Left renal pelvis (tissue), 4 donors: ENCODE measurements at places on chromosomes 16 and 17.

GRCh38 chr16:29650771-29651170 lies 12.3 kb upstream of the SPN start:
- DNase-seq = no peak

- DNase-seq = no peak
Observed at GRCh38 chr16:82093666-82094300, 58.7 kb downstream of the HSD17B2 start.

GRCh38 chr16:31200821-31201568 lies 1.6 kb downstream of the PYCARD start:
- DNase-seq = no peak

GRCh38 chr16:46862555-46863447 lies 21.4 kb upstream of the GPT2 start:
- no peak for DNase-seq

DNA sequence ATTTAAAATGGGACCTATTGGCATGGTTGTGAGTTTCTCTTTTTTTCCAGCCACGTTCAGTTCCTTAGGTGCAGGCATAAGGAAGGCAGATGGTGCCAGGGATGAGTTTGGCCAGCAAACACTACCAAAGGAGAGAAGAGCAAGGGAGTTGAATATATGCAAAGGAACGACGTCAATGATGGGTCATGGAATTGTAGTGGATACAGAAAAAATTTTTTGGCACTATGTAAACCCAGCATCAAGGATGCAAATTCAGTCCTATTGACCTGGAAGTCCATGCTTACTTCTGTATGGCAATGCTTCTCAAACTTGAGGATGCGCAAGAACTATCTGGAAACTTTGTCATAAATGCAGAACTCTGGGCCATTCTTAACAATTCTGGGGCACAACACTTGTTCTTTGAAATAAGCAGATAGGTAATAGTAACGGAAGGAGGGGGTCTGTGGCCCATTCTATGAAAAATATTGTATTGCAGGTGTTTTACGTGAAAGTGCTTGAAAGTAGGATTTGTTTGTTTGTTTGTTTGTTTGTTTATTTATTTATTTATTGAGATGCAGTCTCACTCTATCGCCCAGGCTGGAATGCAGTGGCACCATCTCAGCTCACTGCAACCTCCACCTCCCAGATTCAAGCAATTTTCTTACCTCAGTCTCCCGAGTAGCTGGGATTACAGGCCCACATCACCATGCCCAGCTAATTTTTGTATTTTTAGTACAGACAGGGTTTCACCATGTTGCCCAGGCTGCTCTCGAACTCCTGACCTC lies 18.0 kb downstream of the APOH start:
- DNase-seq = no peak

DNA sequence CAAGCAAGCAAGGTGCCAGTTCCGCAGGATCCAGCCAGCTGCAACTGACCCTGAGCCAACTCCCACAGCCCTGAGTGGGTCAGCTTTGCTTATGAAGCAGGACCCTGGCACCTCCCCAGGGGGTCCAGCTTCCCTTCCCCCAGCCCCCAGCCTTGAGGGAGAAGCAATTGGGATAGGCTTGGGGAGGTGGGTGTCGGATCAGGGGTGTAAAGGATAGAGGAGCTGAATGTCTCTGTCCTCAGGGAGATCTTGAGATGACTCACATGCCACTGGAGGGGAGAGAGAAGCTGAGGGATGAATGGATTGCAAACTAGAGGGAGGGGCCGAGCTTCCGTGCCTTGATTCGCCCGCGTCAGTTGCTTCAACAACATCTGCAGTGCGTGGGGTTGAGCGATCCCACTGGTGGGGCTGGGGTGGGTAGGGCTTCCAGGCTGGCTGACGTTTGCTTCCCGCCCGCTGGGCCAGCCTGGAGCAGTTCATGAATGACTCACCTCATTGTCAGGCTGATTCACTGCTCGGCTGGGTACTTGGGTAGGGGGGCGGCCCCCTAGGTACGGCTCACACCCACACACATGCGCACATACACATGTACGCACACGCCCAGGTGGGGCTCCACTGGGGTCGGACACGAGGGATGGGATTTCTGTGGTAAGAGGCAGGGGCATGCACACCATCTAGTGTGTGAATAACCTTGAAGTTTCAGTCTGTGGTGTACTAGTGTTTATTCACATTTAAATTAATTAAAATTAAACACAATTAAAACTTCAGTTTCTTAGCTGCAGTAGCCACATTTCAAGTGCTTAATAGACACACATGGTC lies 3.6 kb upstream of the HROB start:
- DNase-seq = peak; percentile 62

- DNase-seq = no peak
Observed at GRCh38 chr17:49402706-49403105, 12.0 kb downstream of the PHB1 start.

DNA sequence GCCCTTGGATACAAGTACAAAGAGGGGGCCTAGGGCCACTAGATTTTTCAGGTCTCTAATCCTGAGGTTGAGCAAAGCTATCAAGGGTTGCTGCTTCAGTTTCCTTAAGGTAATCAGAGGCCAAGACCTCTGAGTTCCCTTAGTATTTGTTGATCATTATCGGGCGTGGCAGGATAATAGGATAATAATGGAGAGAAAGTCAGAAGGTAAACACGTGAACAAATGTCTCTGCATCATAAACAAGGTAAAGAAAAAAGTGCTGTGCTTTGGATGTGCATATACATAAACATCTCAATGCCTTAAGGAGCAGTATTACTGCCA lies 41.5 kb upstream of the YPEL2 start:
- DNase-seq = no peak

- no peak for DNase-seq
Observed at GRCh38 chr16:259814-260253, 15.9 kb downstream of the RGS11 start.

- no peak for DNase-seq
Observed at GRCh38 chr16:55489119-55489955, 10.3 kb downstream of the MMP2 start.

DNA sequence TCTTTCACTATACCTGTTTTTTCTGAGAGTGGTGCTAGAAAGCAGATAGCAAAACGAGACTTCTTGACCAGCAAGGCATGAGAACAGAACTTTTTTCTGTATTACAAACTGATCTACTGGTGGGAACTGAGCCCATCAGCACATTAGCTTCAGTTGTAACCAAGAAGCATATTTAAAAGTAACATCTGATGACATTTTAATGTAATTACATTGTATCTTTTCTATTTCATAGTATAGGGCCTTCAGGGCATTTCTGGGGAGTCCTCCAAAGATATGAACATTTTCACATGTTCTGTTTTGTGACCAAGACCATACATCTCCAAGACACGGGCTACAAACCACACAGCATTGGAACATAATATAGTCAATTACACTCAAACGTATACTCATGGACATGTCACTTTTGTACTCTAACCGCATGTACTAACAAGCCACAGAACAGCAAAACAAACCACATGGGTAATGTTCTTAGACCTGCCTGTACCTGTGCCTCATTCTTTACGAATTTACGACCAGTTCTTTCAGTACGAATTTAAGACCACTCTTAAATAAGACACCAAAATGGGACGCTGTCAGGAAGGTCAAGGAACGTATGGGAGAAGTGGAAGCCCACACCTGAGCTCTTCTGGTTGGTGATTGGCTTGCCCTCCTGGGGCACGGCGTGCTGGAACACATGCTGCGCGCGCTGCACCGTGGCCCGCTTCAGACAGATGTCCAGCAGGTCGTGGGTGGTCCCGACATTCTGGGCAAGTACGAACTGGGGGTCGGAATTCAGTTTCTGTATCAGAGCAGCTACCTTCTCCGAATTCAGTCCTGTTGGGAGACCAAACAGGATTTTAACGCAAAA lies 825 bp downstream of the BLMH start:
- peak; percentile 25 for DNase-seq

DNA sequence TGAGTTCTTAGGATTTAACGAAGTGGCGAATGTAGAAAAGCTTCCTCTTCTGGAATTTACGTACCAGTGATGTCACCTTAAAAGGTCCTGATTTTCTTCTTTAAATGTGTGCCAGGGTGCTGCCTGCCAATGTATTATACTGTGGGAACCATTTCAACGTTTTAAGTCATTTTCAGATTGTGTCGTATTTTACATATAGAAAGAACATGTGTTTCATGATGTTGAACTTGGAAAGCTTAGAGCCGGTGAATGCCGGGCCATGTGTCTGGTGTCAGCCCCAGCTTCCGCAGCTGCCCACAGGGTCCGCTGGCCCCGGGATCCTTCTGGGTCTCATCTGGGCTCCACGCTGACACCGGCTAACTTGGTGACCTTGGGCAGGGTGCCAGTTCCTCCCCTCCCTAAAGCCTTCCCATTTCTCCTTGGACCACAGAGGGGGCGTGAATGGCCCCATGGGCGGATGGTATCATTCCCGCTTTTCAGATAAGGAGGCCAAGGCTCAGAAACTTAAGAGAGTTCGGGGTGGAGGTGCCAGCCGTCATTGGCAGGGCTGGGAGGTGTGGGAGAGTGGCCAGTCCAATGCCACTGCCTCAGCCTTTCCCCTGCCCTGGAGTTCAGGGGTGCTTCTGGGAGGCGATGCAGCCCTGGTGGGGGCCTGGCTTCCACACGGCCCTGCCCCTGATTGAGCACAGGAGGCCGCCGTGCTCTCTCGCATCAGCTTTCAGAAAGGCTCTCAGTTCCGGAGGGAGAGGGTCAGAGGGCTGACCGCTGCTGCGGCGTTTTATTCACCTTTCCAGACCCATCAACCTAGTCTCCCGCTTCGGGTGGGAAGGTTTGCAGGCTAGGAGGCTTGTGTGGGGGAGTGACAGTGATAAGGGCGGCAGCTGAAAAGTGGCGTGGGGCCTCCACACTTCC lies 68.8 kb upstream of the CIBAR2 start:
- DNase-seq = no peak

DNA sequence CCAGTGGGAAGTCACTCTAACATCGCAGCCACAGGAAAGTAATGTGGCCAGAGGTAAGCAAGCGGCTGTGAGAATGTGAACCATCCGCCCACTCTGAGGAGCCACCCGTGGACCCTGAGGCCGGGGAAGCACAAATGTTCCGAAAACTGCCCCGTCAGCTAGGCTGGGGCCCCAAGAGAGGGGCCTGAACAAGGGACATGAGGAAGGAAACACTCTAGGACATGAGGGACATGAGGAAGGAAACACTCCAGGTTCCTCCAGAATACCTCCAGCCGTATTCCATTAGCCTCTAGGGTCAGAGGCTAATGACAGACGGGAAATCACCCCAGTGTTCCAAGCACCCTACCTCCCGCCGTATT lies 317 bp downstream of the TEFM start:
- DNase-seq = no peak

DNA sequence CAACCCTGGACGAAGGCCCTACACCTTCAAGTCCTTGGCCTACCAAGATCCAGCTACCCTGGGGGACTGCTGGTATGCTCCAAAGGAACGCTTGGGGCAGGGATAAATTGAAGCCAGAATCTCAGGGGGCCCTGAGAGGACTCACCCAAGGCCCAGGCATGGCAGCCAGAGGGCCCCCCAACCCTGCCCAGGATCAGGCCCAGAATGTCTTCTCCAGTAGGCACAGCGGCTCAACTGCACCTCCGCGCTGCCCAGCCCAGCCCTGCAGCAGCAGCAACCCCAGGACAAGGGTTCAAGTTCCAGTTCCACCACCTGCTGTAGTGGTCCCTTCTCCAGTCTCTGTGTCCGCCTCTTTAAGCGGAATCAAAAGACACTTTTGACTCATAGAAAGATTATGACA lies 2.2 kb downstream of the TFAP4 start:
- DNase-seq = no peak

- peak; percentile 47 for DNase-seq
Observed at GRCh38 chr17:8991514-8992285, 26.2 kb upstream of the PIK3R5 start.

- DNase-seq = no peak
Observed at GRCh38 chr16:14302399-14303181, 231.5 kb downstream of the MRTFB start.

DNA sequence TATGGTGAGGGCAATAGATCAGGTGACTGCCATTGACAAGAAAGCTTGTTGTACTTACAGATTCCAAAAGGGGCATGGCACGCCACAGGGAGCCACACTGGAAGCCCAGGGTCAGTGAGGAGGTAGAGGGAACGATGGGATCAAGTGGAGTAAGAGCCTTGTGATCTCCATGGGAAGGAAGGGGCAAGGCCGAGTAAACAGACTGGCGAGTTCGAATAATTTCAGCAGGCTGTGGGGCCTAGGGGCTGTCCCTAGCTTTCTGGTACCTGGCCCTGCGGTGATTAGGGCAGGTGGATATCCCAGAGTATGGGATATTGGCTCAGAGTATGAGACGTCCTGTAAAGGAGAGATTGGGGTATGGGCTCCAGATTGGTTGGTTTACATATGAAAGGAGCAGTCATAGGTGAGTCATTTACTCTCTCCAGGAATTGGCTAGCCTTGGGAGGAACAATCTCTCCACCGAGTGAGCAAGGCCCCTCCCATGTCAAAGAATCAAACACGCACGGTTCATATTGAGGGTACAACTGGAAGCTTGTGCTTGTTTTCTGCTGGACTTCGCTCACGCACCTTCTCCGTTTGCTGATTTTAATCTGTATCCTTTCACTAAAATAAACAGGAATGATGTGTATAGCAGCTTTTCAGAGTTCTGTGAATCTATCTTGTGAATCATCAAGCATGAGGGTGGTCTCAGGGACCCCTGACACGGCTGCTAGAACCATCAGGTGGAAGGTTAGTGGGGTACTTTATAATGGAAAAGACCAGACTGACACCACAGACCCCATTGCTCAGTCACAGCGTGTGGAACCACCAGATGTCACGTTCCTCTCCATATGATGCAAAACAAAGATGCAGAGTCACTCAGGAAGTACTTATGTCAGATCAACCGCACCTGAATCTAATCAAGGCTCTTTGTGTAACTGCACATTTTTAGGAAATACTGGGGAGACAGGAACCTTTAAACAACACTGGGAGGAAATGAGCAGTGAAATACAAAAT lies 27.9 kb downstream of the GABARAPL2 start:
- no peak for DNase-seq

DNA sequence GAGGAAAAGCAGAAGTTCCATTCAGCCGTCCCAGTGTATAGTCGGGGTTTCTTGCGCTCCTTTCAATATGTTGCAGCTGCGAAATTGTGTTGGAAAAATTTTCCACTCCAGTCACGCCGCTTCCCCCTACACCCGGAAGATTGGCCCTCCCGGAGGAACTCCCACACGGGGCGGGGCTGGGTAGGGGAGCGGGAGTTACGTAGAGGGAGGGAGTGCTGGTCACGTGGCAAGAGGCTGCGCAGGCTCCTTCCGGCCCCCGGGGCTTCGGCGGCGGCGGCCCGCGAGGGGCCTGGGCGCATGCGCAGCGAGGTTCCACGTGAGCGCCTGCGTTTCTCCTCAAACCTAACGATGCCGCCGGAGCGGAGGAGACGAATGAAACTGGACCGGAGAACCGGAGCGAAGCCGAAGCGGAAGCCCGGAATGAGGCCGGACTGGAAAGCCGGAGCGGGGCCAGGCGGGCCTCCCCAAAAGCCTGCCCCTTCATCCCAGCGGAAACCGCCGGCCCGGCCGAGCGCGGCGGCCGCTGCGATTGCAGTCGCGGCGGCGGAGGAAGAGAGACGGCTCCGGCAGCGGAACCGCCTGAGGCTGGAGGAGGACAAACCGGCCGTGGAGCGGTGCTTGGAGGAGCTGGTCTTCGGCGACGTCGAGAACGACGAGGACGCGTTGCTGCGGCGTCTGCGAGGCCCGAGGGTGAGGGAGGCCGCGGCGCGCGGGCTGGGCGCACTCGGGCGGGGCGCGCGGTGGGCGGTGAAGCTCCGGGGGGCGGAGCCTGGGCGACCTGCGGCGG lies at the start of gene UTP18:
UTP18 (plus strand) TSS at position 310 of the 787 bp plus-strand sequence; CDS start at position 349, 39 bp downstream.
- DNase-seq = peak; percentile 94
